SK-N-SH (cell line): ENCODE measurements at places on chromosomes 1 and 21.
A peak's percentile ranks its signal among the peaks of the same experiment; 100 is the strongest.

- DNase-seq = no peak
These were observed 9.4 kb downstream of the CYP2J2 start for GRCh38 chr1:59917026-59917784.

GRCh38 chr1:24385160-24385940 is 28.2 kb downstream of the STPG1 start:
- DNase-seq = no peak

GRCh38 chr1:151251656-151252470 is 2.7 kb upstream of the PSMD4 start:
- DNase-seq = peak; percentile 74

- DNase-seq = no peak
These were observed 53.3 kb upstream of the POGK start for GRCh38 chr1:166785987-166786386.

- DNase-seq = no peak
These were observed 34.6 kb downstream of the RUNX3 start for GRCh38 chr1:24895511-24895910.

- DNase-seq = no peak
These were observed 8.2 kb downstream of the PAFAH2 start for GRCh38 chr1:25989440-25990234.

DNA sequence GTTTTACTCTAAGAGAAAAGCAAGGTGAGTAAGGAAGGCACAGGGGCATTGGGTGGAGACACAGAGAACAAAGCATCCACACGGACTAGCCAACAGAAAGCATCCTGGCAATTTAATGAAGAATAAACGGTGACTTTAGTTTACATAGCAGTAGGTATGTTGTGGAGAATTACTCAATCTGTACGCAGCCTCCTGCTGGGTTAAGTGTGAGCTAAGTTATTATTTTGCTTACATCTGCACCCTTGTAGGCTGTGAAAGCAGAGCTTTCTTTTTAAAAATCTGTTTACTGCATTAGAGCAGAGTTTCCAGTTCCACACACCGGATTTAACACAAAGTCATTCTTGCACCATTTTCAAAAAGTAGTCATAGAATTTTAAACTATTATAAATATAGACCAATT is 144.5 kb downstream of the AKT3 start:
- no peak for DNase-seq

- no peak for DNase-seq
These were observed 86.2 kb downstream of the RIPK4 start for GRCh38 chr21:41680444-41681347.

GRCh38 chr1:173856903-173857302 is 10.9 kb downstream of the GAS5 start:
- DNase-seq = no peak

- no peak for DNase-seq
These were observed 10.2 kb downstream of the TAS1R2 start for GRCh38 chr1:18849261-18849711.

GRCh38 chr21:32143241-32143939 is 135.5 kb downstream of the MIS18A start:
- no peak for DNase-seq

- DNase-seq = no peak
These were observed 26.7 kb downstream of the HLX start for GRCh38 chr1:220905650-220906560.

DNA sequence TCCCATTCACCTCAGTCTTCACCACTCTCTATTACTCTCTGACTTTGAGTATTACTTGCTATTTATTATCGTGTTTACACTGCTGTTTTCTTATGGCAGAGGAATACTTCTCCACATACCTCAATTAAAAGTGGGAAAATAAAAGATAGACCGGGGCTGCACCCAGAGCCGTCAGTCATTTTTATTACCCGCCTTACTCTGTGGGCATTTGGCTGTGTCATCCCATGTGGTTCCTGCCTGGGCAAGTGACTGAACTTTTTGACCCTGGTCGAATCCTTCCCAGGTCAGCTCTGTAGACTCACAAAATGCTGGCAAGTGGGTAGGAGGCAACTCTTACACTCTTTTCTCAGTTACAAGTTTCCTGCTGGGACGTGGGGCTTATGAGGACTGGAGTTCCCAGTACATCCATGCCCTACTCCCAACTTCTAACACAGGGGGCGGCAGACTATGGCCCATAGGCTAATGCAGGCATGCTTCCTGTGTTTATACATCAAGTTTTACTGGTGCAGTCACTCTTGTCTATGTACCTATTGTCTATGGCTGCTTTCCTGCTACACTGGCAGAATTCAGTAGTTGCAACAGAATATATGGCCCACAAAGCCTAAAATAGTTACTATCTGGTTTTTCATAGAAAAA is 69.5 kb upstream of the KCND3 start:
- DNase-seq = no peak

- no peak for DNase-seq
These were observed 51.2 kb downstream of the TENT5C start for GRCh38 chr1:117657031-117657430.

DNA sequence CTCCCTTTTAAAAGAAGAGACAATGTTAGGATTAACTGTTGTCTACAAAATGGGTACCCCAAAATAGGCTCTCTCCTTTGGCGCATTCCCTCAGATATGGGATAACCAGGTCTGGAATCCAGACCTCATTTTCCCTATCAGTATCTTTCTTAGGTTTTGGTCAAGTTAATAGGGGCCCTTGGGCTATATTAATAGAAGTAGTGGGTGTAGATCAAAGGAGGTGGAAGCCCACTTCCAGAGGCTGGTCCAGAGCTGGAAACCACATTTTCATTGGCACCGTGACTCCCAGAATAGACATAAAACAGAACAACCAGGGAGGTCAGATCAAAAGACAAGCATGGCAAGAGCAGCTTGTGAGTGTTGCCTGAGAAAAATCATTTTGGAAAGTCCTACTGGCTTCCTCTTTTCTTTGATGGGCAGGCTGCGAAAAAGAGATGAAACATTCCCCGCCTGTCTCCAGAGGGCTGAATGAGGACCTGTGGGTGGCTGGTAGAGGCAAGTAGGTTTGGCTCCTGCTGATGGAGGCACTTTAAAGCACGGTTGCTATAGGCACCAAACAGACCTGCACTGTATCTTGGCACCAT is 25.8 kb upstream of the KIF21B start:
- peak; percentile 54 for DNase-seq

DNA sequence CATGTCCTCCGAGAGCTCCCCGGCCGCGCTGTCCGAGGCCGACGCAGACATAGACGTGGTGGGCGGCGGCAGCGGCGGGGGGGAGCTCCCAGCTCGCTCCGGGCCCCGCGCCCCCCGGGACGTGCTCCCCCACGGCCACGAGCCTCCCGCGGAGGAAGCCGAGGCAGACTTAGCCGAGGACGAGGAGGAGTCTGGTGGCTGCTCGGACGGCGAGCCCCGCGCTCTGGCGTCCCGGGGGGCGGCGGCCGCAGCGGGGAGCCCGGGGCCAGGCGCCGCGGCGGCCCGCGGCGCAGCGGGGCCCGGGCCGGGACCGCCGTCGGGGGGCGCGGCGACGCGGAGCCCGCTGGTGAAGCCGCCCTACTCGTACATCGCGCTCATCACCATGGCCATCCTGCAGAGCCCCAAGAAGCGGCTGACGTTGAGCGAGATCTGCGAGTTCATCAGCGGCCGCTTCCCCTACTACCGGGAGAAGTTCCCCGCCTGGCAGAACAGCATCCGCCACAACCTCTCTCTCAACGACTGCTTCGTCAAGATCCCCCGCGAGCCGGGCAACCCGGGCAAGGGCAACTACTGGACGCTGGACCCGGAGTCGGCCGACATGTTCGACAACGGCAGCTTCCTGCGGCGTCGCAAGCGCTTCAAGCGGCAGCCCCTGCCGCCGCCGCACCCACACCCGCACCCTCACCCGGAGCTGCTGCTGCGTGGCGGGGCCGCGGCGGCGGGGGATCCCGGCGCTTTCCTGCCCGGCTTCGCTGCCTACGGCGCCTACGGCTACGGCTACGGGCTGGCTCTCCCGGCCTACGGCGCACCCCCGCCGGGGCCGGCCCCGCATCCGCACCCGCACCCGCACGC is 547 bp downstream of the FOXD2 start:
- no peak for DNase-seq

DNA sequence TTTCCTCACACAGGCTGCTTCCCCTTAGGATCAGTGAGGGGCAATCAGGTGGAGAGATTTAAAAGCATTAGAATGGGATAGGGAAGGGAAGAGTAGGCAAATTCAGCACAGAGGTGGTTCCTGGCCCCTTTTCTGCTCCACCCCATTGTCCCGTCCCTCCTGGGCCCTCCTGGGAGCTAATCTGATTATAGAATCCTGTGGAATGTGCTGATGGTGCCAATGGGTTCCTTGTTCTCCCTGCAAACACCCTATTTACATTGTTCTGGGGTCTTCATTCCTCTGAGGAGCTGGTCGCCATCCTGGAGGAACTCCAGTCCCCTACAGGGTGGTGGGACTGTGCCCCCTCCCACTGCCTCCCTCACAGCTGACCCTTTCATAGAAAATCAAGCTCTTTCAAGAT is 34.4 kb upstream of the LRP8 start:
- DNase-seq = no peak

DNA sequence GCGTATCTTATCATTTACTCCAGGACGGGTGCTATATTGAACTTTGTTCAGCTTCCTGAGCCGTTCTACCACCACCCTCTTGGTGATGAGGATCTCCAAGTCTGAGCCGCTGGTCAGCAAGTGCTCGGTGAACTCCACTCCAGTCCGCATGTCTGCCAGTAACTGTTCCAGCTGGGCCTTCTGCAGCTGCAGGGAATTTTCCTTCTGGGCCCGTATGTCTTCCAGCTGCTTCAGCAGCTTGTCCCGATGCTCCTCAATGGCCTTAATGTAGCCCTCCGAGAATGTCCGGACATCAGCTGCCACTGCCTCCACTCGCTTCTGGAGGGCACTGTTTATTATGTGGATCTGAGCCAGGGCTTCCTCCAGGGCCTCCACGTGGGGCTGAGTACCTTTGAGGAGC is 3.4 kb downstream of the TRIM45 start:
- no peak for DNase-seq

DNA sequence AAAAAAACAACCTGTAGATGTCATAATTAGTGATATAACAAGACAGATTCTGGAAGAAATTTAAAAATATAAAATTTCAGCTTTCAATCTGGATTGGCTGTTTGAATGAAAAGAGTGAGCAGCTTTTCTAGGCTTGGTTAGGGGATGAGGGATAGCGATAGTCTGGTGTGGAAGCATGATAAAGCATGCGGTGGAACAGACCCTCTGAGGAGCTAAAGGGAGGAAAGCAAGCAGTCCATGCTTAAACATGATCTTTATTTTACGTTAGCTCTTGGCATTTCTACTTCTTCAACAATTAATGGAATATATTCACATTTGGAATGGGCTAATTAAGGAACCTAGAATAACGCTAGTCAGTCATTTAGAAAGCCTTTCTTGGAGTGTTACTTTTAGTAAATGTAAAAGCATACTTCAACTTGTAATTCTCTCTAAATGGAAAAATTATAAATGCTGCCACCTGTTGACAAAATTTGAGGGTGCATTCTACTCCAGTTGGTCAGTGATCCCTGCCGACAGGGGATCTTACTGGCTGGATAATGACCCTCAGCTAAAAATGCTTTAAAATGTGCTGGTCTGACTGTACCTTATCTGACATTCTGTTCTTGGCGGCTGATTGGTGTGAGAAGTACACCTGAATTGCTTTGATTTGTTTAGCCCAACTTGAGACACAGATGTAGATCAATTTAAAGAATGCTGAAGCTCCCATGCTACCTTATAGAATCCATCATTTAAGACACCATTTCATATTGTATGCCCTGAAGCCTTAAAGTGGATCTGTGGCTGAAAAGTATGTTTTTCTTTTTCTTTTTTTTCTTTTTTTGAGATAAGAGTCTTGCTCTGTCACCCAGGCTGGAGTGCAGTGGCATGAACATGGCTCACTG is 61.2 kb downstream of the AK4 start:
- peak; percentile 69 for DNase-seq

DNA sequence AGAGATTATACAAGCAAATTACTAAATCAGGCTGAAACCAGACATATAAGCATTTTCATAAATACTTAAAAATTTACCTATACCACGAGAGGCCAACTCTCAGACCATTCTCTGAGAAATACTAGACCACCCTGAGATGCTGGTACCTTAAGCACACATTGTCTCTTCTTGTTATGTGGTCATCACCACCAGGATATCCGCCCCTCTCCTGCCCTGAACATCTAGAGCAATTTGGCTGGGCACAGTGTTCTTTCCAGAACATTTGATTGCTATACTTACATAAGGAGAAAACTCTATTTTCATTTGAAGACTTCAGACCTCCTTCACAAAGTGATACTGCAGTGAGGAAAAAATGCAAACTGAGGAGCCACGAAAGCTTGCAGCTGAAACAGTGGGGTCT is 36.2 kb upstream of the DUSP10 start:
- no peak for DNase-seq

- DNase-seq = no peak
These were observed 273.1 kb downstream of the TTLL7 start for GRCh38 chr1:83725735-83726360.

- no peak for DNase-seq
These were observed 30.9 kb downstream of the PRDM2 start for GRCh38 chr1:13730751-13731482.

DNA sequence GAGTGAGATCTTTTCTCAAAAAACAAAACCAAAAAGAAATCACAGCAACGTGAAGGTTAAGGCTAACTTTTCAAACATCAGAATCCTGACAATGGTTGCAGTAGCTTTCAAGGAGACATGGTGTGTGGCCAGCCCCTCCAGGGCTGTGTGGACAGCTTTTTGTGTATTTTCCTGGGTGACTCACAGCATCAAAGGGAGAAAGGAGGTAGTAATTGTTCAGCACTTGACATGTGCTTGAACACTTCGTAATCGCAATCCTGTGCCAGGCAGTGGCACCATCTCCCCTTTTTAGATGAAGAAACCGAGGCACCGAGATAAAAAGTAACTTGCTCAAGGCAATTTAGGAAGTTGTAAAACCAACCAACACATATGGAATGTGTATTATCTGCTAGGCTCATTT is 10.3 kb downstream of the NBL1 start:
- DNase-seq = no peak

DNA sequence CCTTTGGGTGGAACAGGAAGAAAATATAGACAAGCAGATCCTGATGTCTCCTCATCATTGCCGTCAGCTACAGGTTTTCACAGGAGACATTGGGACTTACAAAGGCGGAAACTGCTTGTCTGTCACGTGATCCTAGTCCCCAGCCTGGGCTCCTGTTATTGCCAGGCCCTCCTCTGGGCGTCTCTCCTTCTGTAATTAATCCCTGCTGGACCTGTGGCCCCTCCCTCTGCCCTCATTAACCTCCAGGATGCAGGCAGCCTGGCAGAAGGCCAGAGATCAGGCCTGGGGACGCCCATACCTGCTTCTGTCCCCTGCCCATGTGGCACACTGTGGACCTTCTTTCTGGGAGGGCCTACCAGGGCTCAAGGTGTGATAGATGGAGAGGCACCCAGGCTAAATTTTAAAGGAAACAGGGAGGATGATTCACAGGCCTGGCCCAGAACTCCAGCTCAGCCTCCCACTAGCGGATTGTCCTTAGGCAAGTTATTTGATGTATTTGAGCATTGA is 2.4 kb downstream of the S100A5 start:
- DNase-seq = peak; percentile 79

GRCh38 chr1:145858901-145859490 is at the start of gene PIAS3:
TSS of gene PIAS3 (minus strand) at chr1:145859081. CDS start at chr1:145858990, 91 bp downstream.
- DNase-seq = peak; percentile 98

- no peak for DNase-seq
These were observed 139.1 kb downstream of the TSEN15 start for GRCh38 chr1:184190616-184191015.

- no peak for DNase-seq
These were observed 7.1 kb downstream of the LRIF1 start for GRCh38 chr1:110956586-110956985.
